GM23248 (cell line): ENCODE measurements at places on chromosomes 16 and 17.

GRCh38 chr16:27446721-27447120 is 44.7 kb downstream of the IL21R start:
- no peak for DNase-seq

GRCh38 chr16:8996891-8997290 is 33.2 kb upstream of the USP7 start:
- no peak for DNase-seq

DNA sequence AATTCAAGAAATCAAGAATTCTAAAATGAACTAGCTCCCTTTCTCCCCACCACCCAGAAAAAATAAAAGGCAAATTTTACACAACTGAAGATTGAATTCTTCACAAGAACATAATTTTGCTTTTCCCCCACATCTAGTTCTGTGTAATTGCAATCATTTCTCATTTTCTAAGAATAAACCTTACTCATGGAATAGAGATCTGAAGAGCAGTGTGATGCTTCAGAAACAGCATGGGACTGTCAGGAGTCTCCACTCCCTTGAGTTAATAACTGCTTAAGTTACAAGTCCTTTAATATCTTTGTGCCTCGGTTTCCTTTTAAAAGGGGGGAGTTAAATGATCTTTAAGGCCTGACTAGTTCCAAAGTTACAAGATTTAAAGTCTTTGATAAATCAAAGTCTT is 53.7 kb downstream of the CACNG1 start:
- DNase-seq, result no peak

DNA sequence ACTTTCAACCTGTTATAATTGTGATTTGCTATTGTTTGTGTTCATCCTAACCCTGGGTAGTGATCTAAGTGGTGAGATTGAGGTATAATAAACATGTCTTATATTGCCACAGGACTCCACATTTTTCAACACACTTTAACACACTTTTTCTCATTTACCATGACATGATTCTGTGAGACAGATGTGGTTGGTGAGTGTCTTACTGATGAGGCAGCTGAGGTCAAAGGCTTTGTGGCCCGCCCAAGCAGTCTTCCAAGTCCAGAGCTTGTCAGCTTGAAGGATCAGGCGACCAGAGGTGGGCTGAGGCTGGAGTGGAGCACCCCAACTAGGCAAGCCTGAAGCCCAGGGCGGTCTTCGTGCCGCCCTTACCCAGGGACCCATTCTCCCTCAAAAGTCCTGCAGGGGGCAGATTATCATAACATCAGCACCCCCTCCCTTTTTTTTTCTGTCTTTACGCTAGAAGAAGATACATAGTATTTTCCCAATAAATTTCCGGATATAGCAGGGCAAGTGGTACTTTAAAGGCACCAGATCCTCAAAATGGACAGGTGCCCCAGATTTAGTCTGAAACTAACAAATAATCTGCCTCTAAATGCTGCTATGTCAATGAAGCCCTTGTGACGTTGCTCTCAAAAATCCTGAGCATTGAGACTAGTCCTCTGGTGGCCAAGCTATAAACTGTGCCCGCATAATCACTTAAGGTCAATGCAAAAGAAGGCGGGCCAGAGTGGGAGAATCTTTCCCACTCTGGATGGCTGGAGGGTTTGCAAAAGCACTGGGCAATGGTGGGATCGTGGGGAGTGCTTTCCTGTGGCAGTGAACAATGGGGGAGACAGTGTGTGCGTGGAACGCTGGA is 21.1 kb downstream of the KCTD19 start:
- no peak for DNase-seq

GRCh38 chr16:19691161-19691711 is 26.8 kb downstream of the KNOP1 start:
- peak; percentile 35 for DNase-seq

DNA sequence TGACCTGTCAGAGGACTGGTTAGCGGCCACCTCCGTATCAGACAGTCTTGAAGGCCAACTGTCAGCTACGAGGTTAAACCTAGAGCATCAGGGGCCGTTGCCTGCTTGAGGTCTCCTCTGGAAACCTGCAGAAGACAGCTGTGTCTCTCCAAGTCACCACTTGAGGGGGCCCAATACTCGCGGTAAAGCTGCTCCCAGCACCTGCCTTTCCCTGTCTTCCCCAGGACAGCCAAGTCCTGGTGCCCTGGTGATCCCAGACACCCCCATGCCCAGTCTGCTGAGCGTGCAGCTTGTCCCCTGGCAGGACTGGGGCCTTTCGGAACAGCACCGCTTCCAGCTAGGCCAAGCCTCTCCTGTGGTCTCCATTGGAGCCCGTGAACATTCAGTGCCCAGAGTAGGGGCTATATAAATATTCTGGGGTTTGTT is 80.1 kb downstream of the DNAH17 start:
- DNase-seq, result peak; percentile 86

- DNase-seq, result peak; percentile 77
Observed at GRCh38 chr16:1707193-1707790, 1.3 kb downstream of the MAPK8IP3 start.

DNA sequence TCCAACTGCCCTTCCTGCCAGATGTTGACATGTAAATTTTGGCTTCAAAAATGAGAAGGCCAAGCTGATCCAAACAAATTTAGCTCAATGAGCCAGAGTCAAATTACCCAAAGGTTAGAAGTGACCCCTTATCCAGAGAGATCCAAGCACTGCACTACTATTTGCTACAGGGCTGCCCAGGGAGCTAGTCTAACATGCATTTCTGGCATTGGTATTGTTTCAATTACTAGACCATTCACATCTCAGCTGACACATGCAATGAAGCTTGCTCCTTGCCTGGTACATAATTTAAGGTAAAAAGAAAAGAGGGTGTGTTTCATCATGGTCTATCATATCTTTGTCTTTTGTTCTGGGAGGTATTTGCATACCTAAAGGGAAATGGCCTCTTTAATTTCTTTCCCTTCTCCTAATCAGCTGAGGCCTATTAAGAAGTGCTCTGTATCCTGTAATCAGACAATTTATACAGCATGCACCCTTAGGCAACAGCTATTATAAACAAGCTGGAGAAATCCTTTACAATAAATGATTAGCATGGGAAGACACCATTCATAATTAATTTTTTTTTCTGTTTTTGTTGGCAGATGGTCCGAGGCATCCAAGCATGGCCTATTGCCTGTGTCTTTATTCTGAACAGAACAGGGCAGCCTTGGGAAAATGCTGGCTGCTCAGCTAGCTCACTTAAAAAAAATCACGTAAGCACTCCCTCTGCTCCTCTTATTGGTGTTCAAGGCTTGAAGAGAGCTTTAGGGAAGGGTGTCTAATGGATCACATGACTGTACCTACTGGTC is 161.5 kb upstream of the SALL1 start:
- no peak for DNase-seq

- no peak for DNase-seq
Observed at GRCh38 chr17:55417411-55418268, 4.0 kb downstream of the MMD start.

- no peak for DNase-seq
Observed at GRCh38 chr16:85603203-85603755, 9.8 kb upstream of the GSE1 start.
